ENCODE measurements at places on chromosomes 4 and X. TPM values are rescaled to one million over a fixed set of nuclear protein-coding genes. Genes with fewer than 3 reads are reported as not detected.

- DNase-seq, result no peak
These were observed 21.3 kb upstream of the FAM13A start for GRCh38 chr4:89078300-89078699.

Gene FGG
- polyA plus RNA-seq, result not detected

- DNase-seq, result no peak
These were observed 39.2 kb downstream of the USP11 start for GRCh38 chrX:47272013-47272408.

- DNase-seq, result no peak
These were observed 171.2 kb upstream of the GPC4 start for GRCh38 chrX:133586443-133586842.

- DNase-seq, result no peak
These were observed 1.0 kb upstream of the GRPEL1 start for GRCh38 chr4:7068883-7069282.

Gene GAGE12J
- polyA plus RNA-seq, result not detected

Gene UNC5C
- 42.0 TPM for polyA plus RNA-seq

- no peak for DNase-seq
These were observed 14.3 kb upstream of the GCNA start for GRCh38 chrX:71563921-71564320.

- DNase-seq, result no peak
These were observed 7.7 kb upstream of the UGT2B10 start for GRCh38 chr4:68808060-68808459.

DNA sequence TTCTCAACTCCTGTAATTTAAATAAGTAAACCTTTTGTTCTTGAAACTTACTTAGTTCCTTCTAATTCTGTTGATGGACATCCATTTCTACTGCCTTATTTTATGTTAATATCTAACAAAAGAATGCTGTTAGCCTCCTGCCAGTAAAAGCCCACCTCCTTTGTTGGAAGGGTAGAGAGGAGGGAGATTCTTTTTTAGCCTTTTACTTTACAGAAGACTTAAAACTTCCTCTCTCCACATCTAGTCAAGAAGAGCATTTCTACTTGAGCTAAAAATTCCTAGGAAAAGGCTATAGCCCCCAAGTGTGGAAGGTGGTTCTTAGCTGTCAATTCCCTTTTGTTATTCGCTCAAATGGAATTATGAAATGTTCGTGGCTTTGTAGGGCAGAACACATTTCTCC, 118.7 kb downstream of the ZIC3 start:
- no peak for DNase-seq

Gene S100P
- polyA plus RNA-seq, result 9.4 TPM

Gene KLB
- polyA plus RNA-seq, result 0.16 TPM

Gene LANCL3
- polyA plus RNA-seq, result 0.09 TPM

Gene CYSLTR1
- 1.4 TPM for polyA plus RNA-seq

DNA sequence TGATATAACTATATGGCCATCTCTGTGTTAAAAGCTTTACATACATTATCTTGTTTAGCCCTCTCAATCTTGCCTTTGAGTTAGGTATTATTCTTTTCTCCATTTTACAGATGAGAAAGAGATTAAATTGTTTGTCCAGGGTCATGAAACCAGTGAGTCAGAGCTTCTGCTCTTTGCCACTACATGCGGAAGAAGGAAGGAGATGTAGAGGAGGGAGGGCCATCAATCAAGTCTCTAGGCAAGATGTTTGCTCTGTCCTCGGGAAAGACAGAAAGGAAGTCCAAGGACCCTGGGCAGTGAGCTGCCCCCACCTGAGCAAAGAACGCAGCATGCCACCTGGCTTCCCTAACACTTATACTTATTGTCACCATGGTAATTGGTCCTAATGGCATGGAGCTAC, 133.7 kb upstream of the IL1RAPL2 start:
- DNase-seq, result no peak

DNA sequence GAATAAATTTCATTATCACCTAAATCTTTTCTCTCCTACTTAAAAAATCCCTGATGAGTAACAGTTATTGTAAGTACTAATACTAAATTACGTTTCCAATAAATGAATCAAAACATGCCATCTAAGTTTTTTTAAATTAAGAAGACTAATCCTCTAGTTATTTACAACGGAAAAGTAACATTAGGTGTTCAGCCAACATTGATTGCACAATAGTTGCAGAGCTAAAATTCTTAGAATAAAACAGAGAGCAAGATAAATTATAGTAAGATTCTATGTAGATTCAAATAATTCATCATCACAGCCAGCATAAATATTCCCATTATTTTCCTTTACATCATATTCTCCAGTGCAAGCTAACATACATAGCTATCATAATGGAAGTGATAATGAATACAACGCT, 139.2 kb downstream of the HDX start:
- no peak for DNase-seq

DNA sequence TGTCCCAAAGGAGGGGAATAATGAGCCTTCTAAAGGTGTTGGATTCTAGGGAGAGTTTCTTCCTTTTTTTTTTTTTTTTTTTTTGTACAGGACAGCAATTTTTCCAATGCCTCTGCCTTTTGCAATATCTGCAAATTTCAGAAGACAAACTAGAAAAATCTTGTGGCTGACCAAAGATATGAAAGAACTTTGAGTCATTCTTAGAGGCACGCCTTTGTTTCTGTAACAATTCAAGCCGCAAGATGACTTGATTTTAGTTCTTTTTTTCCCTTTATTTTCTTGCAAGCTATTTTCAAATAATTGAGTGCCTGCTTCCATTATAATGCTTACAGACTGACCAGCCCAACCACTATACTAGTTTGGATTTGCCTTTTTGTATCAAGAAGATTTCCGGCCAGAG, 47.6 kb upstream of the UXT start:
- no peak for DNase-seq

DNA sequence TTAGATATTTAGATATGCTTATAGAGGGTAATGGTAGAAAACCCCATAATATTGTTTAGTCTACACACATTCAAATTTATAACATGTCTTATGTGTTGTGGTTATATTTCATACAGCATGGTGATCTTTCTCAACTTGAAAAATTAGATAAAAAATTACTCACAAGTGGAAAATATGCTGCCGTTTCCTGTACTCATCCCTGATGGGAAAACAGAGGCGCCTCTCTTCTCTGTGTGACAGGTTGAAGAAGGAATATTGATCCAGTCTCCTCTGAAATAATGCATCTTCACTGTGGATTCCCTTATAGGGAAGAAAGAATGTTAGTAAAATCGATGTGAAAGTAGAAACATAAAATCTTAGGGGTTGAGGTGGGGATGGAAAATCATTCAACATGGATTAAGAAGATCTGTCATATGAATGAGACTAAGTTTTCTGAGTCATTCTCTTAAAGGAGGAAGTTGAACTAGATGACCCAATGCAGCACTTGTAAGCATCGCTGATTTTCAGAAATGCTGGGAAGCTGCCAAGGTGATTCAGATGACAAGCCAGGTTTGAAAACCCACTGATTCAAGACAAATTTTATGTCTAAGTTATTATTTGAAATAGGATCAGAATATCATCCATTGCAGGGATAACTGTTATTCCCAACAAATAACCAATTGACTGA, 70.7 kb downstream of the ANKRD50 start:
- peak; percentile 41 for DNase-seq

DNA sequence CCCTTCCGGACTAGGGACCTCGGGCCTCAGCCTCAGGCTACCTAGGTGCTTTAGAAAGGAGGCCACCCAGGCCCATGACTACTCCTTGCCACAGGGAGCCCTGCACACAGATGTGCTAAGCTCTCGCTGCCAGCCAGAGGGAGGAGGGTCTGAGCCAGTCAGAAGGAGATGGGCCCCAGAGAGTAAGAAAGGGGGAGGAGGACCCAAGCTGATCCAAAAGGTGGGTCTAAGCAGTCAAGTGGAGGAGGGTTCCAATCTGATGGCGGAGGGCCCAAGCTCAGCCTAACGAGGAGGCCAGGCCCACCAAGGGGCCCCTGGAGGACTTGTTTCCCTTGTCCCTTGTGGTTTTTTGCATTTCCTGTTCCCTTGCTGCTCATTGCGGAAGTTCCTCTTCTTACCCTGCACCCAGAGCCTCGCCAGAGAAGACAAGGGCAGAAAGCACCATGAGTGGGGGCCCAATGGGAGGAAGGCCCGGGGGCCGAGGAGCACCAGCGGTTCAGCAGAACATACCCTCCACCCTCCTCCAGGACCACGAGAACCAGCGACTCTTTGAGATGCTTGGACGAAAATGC, at the start of gene WAS:
Gene WAS (plus strand): TSS at position 389 of the 572 bp plus-strand sequence. CDS start 55 bp downstream, at position 444.
- DNase-seq, result no peak

DNA sequence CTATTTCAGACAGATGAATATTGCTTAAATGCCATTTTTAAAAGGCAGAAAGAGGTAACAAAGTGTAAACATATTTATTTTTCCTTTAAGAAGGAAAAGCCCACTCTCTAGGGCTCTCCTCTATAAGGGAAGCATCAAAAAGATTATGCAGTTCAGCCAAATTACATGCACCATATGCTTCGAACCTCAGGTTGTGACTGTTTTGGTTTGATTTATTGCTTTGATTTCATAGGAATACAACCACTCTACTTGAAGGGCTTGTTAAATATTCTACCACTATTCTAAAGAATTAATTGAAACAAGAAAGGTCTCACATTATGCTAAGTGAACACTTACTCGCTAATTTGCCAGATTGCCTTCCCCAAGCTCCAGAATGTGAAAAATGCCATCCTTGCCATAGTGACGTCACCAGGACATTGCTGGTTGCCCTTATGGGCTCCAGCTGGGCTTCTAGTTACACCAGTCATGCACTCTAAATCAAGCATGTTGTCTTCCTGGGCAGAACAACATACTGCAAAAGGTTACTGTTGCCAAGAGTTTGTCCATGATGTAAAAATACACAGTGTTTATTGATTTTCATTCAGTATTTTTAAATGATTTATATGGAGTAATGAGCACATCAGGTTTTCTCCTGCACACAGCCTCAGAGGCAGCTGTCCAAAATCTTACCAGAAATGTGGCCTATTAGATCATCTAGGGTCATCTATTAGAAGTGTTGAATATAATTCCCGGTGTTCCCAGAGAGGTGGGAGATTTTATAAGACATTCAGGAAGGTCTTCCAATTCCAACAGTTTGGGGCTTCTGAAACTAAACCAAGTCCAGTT, 164.4 kb upstream of the RAPGEF2 start:
- peak; percentile 44 for DNase-seq

- DNase-seq, result no peak
These were observed 32.5 kb downstream of the MAN2B2 start for GRCh38 chr4:6607368-6608055.

DNA sequence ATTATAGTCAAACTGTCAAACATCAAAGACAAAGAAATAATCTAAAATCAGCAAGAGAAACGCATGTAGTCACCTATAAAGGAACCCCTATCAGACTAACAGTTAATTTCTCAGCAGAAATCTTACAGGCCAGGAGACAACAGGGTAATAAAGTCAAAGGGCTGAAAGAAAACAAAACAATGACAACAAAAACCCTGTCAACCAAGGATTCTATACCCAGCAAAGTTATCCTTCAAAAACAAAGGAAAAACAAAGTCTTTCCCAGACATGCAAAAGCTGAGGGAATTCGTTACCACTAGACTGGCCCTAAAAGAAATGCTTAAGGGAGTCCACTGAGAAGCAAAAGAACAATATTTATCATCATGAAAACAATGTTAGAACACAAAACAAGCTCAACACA, 22.1 kb downstream of the TMEM154 start:
- DNase-seq, result no peak

Gene MUC7
- polyA plus RNA-seq, result 0.13 TPM

- DNase-seq, result no peak
These were observed 19.9 kb downstream of the FGFBP1 start for GRCh38 chr4:15918484-15919129.

DNA sequence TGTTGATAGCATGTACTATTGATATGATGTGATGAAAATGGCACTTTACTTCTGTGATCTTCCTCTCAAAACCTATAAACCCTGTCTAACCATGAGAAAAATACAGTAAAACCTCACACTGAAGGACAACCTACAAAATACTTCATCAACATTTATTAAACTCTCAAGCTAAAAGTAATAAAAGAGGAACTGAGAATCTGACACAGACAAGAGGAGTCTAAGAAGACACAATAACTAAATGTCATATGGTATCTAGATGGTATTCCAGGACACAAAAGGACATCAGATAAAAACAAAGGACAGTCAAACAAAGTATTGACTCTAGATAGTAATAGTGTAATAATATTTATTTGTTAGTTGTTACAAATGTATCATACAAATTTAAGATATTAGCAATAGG, 655.3 kb downstream of the SH3BGRL start:
- DNase-seq, result no peak

GRCh38 chr4:56250776-56251175, 136.5 kb downstream of the AASDH start:
- no peak for DNase-seq

DNA sequence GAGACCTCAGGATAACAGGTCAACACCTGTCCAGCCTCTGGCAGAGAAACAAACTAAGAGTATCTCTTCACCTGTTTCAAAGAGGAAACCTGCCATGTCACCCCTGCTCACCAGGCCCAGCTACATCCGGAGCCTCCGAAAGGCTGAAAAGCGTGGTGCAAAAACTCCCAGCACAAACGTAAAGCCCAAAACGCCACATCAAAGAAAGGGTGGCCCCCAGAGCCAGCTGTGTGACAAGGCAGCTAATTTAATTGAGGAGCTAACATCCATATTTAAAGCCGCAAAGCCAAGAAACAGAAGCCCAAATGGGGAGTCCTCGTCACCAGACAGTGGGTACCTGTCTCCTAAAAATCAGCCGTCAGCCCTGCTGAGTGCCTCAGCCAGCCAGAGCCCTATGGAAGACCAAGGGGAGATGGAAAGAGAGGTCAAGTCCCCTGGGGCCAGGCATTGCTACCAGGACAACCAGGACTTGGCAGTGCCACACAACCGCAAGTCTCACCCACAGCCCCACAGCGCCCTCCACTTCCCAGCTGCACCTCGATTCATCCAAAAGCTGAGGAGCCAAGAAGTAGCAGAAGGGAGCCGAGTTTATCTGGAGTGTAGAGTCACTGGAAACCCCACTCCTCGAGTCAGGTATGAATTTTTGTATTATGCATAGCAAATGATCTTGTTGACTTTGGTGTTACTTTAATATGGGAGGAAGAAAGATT, 15.1 kb downstream of the PALLD start:
- DNase-seq, result no peak

GRCh38 chr4:1009542-1010394, 1.7 kb upstream of the FGFRL1 start:
- DNase-seq, result no peak
